ENCODE measurements at places on chromosomes 3 and 15.

DNA sequence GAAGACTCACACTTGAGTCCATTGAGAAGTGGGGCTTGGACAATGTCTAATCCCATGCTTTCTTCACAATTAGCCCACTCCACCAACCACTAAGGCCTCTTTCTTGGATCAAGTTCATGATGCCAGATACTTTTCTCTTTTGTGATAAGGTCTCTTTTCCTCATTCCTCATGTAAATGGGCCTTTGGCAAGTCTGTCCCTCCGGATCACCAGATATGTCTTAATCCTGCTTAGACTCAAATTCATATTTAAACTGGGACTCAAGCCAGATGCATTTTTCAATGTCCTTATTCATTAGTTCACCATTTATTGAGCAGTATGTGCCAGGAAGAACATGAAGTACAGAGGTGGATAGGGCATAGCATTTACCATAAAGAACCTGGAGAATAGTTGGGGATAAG, 671.1 kb downstream of the TBL1XR1 start:
- no peaks in the 10 kb centered on the region for H3K4me1 ChIP-seq
- H3K4me3 ChIP-seq: no peak overlapping the region
- DNase-seq: no peak

GRCh38 chr3:128585974-128586373, 64.6 kb downstream of the RPN1 start:
- H3K27ac ChIP-seq: no peak overlapping the region
- no peaks in the 10 kb centered on the region for H3K4me1 ChIP-seq
- H3K4me3 ChIP-seq: no peak overlapping the region
- DNase-seq: no peak

GRCh38 chr15:83720468-83720867, 66.5 kb downstream of the ADAMTSL3 start:
- no peak for DNase-seq
- H3K36me3 ChIP-seq: no peaks in the 10 kb centered on the region
- H3K27ac ChIP-seq: no peak overlapping the region
- H3K27me3 ChIP-seq: no peaks in the 10 kb centered on the region

DNA sequence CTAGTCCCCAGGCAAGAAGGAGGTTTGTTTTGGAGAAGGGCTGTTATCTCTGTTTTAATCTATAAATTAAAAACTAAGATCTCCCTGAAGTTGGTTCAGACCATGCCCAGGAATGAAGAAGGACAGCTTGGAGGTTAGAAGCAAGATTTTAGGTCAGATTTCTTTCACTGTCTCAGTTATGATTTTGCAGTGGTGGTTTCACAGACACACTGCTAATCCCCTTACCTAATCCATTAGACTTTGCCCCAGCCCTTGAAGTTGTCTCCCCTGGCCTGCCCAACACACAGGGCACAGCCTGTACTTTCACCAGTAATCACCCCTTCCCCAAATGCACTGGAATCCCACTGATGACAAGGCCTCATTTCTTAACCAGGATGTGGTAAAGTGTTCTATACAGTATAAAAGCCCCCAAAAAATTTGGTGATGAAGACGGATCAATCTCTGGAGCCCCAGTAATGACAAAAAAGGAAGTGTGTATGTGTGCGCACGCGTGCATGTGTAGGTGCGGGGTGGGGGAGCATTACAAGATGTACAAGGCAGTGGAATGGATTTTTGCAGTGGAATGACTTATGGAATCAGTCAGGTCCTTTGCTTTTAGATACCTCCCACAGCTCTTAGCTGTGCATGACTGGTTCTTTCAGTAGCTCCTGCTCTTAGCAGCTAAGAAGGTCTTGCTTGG, 73.1 kb upstream of the TERB2 start:
- no peaks in the 10 kb centered on the region for H3K36me3 ChIP-seq
- no peaks in the 10 kb centered on the region for H3K27me3 ChIP-seq
- no peak overlapping the region for H3K4me3 ChIP-seq
- H3K4me1 ChIP-seq: no peaks in the 10 kb centered on the region
- no peak for DNase-seq
- H3K27ac ChIP-seq: no peak overlapping the region

DNA sequence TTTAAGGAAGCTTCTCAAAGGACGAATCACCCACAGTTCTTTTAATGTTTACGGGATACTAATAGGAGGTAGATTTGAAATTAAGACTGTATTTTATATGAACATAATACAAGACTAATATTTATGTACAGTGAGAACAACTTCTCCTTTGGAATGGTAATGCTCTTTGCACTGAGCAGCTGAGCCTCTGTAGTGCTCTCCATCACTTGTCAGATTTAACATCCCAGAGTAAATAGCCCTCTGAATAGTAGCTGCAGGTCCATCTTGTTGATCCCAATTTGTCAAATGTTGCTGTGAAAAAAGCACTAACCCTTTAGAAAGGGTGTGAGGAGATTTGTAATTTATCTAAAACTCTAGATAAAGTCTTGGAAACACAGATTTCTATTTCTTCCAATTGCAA, 351.4 kb upstream of the KCNMB2 start:
- H3K4me3 ChIP-seq: no peak overlapping the region
- no peaks in the 10 kb centered on the region for H3K36me3 ChIP-seq
- no peak for DNase-seq
- H3K27me3 ChIP-seq: no peaks in the 10 kb centered on the region
- H3K4me1 ChIP-seq: peaks cover 5% of the 10 kb centered on the region

DNA sequence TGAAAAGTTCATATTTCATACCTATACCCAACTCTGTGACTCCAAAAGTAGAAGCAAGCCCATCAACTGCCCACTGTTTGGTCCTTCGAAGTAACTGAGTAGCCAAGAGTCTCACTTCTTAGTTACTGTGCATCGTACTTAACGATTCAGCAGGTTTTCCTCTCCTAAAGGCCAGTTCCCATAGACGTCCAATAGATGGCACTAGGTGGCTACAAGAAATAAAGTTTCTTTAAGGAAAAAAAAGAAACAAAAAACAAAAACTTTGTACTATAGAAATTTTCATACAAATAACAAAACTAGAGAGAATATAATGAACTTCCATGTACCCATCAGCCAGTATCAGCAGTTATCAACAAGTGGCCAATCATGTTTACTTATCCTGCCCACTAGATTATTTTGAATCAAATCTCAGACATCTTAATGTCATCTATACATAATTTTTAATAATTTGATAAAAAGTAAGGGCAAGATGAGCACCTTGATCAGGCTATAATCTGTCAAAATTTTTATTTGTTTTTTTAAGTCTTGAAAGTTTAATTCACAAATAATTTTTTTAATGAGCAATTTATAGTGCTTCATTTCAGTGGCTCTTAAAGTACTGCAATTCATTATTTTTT, 63.8 kb upstream of the ACP3 start:
- no peak overlapping the region for H3K4me3 ChIP-seq
- no peaks in the 10 kb centered on the region for H3K36me3 ChIP-seq
- DNase-seq: peak; percentile 31
- peaks cover 4% of the 10 kb centered on the region for H3K27me3 ChIP-seq

DNA sequence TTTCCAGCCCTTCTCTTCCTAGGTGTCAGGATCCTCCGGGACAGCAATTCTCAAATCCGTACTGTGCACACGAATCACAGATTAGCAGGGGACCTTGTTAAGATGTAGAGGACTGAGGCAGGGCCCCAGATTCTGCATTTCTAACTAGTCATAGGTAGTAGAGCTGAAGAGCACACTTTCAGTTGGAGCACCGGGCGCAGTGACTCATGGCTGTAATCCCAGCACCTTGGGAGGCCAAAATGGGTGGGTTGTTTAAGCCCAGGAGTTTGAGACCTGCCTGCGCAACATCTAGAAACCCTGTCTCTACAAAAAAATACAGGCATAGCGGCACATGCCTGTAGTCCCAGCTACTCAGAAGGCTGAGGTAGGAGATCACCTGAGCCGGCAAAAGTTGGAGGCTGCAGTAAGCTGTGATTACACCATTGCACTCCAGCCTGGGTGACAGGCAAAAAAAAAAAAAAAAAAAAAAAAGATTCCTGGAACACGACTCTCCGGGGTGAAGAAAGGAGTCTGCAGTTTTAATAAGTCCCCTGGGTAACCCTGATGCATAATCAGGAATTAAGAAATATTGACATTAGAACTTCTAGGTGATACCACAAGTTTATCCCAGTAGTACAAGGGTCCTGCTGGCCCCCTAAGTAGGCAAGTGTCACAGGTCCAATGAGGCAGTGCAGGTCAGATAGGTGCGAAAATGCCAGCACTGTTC, 21.4 kb upstream of the IGDCC3 start:
- no peak for DNase-seq
- no peak overlapping the region for H3K27ac ChIP-seq
- H3K4me3 ChIP-seq: no peak overlapping the region
- H3K4me1 ChIP-seq: peaks cover 11% of the 10 kb centered on the region

- no peaks in the 10 kb centered on the region for H3K27me3 ChIP-seq
- no peak overlapping the region for H3K4me3 ChIP-seq
- no peaks in the 10 kb centered on the region for H3K4me1 ChIP-seq
- no peak for DNase-seq
- H3K27ac ChIP-seq: no peak overlapping the region
Observed at GRCh38 chr3:136624371-136624770, 127.8 kb downstream of the STAG1 start.

GRCh38 chr15:77083381-77084160, 12.7 kb upstream of the TSPAN3 start:
- no peaks in the 10 kb centered on the region for H3K4me1 ChIP-seq
- no peaks in the 10 kb centered on the region for H3K27me3 ChIP-seq
- H3K4me3 ChIP-seq: no peak overlapping the region
- peak; percentile 90 for DNase-seq

DNA sequence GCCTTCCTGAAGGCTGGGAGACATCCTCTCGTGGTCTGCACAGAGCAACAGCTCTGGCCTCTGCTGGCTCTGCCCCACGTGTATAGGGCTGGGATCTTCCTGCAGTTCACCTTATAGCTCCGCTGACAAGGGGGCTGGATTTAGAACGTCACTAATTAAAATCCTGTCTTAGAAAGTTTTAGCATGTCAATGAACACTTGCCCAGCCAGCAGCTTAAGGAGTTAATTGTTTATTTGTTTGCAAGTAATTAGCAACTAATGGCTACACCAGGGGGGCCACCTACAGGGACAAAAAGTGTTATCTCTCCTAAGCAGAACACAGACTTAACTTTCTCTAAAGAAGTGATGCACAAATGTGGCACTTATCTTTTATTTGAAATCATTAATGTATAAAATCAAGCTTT, at the start of gene HESX1:
Gene HESX1 (minus strand): TSS at position 84 of the 403 bp plus-strand sequence. CDS start 60 bp downstream, at position 24.
- H3K27ac ChIP-seq: no peak within 1 kb of the TSS
- DNase-seq: no peak
- H3K27me3 ChIP-seq: no peaks in the 10 kb centered on the region
- H3K4me3 ChIP-seq: no peak within 1 kb of the TSS

DNA sequence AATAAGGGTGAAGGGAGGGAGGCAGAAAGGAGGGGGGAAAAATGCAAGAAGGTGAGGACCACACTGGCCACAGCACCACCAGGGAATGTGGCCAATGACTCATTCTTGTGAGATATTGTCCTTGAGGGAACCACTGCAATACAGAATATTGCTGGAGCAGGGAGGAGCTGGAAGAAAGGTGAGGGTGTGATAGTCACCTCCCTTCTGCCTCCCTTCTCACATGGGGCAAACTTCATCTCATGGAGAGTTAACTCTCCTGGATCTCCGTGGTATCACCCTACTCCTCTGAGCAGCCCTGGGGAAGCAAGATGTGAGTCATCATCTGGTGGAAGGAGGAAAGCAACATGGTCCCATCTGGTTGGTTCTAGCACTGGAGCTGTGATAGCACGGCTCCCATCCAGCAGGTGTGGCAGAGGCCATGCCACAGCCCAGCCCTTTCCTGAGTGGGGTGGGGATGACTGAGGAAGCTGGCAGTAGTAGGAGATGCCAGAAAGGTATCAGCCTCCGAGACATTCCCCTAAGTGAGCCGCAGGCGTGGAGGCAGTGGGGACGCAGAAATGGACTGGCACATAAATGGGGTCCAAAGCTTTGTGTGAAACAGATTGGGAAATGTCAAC, 115.9 kb upstream of the LPP start:
- H3K4me1 ChIP-seq: peaks cover 18% of the 10 kb centered on the region
- H3K36me3 ChIP-seq: no peaks in the 10 kb centered on the region
- H3K4me3 ChIP-seq: no peak overlapping the region
- no peaks in the 10 kb centered on the region for H3K27me3 ChIP-seq

GRCh38 chr3:143502081-143502480, 346.2 kb downstream of the SLC9A9 start:
- no peak overlapping the region for H3K4me3 ChIP-seq
- no peak overlapping the region for H3K27ac ChIP-seq
- H3K36me3 ChIP-seq: no peaks in the 10 kb centered on the region

DNA sequence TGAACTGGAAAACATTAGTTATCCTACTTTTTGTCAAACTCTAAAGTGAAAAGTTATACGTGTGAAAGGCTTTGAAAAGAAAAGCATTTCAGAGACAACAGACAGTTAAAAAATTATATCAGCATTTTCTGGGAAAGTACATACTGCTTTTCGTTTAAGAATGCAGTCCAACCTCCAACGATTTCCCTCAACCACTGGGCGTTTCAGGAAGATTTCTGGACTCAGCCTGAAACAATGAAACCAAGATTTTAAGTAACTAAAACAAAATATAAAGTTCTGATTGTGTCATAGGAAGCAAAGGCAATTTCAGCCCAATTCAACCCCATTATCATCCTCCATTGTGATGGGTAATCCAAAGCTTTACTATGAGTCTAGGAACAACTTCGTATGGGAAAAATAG, 110.7 kb downstream of the PLD1 start:
- H3K4me3 ChIP-seq: no peak overlapping the region
- H3K4me1 ChIP-seq: peaks cover 10% of the 10 kb centered on the region
- no peak overlapping the region for H3K27ac ChIP-seq
- H3K27me3 ChIP-seq: no peaks in the 10 kb centered on the region

DNA sequence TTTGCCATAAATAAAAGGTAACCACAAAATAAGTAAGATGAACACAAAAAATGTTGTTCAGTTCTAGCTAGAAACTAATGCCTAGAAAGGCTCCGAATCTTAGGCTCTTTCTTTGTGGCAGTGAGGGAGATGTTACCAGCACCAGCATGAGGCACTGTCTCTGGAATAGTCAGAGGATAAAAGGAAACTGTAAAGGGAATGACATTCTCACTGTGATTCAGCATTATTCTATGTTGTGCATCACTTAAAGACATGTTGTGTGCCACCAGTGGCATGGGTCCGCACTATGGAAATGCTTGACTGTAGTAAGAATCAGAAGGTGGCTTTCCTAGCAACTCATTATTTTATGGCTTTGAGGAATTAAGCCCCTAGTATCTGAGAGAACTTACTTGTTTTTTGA, 70.8 kb downstream of the SEC22A start:
- H3K4me1 ChIP-seq: no peaks in the 10 kb centered on the region
- no peak for DNase-seq
- H3K4me3 ChIP-seq: no peak overlapping the region

All from adrenal gland (tissue), 19 donors.